ENCODE measurements at places on chromosomes 4 and X. TPM values are rescaled to one million over a fixed set of nuclear protein-coding genes. Genes with fewer than 3 reads are reported as not detected.
A peak's percentile ranks its signal among the peaks of the same experiment; 100 is the strongest.

DNA sequence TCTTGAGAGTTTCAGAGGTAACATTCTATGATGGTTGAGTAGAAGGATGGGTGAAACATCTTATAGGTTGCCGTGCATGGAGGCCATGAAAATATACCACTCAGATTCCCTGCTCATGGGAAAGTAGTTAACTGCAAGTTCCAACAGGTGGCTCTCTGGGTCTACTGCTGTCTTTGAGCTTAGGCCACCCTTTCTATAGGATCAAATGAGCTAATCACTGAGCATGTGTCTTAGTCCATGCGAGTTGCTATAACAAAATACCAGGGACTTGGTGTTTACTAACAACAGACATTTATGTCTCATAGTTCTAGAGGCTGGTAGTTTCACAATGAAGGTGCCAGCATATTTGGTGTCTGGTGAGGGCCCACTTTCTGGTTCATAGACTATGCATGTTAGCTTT is 144.8 kb upstream of the UNC5C start:
- H3K4me3 ChIP-seq: no peak overlapping the region
- H3K27ac ChIP-seq: no peak overlapping the region

- no peak overlapping the region for H3K4me3 ChIP-seq
- H3K4me1 ChIP-seq: no peaks in the 10 kb centered on the region
- DNase-seq: no peak
- H3K27ac ChIP-seq: no peak overlapping the region
- no peaks in the 10 kb centered on the region for H3K27me3 ChIP-seq
Measured at GRCh38 chr4:43778187-43778915, 670.3 kb downstream of the KCTD8 start.

Gene COL4A5
- total RNA-seq: not detected

- no peaks in the 10 kb centered on the region for H3K27me3 ChIP-seq
- H3K36me3 ChIP-seq: peaks cover 23% of the 10 kb centered on the region
- no peak for DNase-seq
- no peak overlapping the region for H3K4me3 ChIP-seq
Measured at GRCh38 chrX:55758033-55758432, 40.5 kb downstream of the RRAGB start.

DNA sequence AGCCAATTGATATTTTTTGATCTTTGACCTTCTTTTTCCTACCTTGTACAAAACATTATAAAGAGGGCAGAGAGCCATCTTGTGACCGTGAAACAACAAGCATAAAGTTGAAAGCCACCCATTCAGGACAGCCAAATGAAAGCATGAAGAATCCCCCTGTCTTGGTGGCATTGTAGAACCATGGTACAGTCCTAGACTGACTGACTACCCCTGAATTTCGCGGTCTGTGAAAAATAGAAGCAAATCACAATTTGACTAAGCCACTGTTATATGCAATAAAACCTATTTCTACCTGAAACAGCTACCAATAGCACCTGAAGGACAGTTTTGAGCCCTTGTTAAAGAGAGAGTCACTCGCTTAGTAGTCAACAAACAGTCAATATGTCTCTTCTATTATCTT is 527.4 kb downstream of the MID1IP1 start:
- peaks cover 13% of the 10 kb centered on the region for H3K36me3 ChIP-seq
- H3K27ac ChIP-seq: peak overlapping the region; percentile 88

GRCh38 chrX:110136136-110136535 is 133.2 kb downstream of the TMEM164 start:
- H3K27me3 ChIP-seq: no peaks in the 10 kb centered on the region
- no peaks in the 10 kb centered on the region for H3K36me3 ChIP-seq

Gene SLC25A14
- total RNA-seq: 12.1 TPM

- H3K36me3 ChIP-seq: no peaks in the 10 kb centered on the region
- no peak overlapping the region for H3K27ac ChIP-seq
- H3K4me3 ChIP-seq: no peak overlapping the region
- no peaks in the 10 kb centered on the region for H3K4me1 ChIP-seq
- DNase-seq: no peak
Measured at GRCh38 chrX:15349046-15349445, 13.7 kb upstream of the PIGA start.

Gene JCHAIN
- total RNA-seq: not detected

GRCh38 chr4:145907812-145908211 is 30.8 kb downstream of the ZNF827 start:
- H3K4me1 ChIP-seq: peaks cover 10% of the 10 kb centered on the region
- no peak overlapping the region for H3K27ac ChIP-seq
- DNase-seq: no peak
- H3K36me3 ChIP-seq: peaks cover 9% of the 10 kb centered on the region
- no peak overlapping the region for H3K4me3 ChIP-seq

- H3K36me3 ChIP-seq: no peaks in the 10 kb centered on the region
- no peaks in the 10 kb centered on the region for H3K4me1 ChIP-seq
- H3K27me3 ChIP-seq: peaks cover 20% of the 10 kb centered on the region
- H3K4me3 ChIP-seq: no peak overlapping the region
- H3K27ac ChIP-seq: no peak overlapping the region
- DNase-seq: no peak
Measured at GRCh38 chr4:83679254-83679653, 143.3 kb downstream of the GPAT3 start.

GRCh38 chr4:27048429-27049238 is 188.0 kb downstream of the STIM2 start:
- H3K27ac ChIP-seq: no peak overlapping the region
- H3K27me3 ChIP-seq: peaks cover 30% of the 10 kb centered on the region
- DNase-seq: no peak

DNA sequence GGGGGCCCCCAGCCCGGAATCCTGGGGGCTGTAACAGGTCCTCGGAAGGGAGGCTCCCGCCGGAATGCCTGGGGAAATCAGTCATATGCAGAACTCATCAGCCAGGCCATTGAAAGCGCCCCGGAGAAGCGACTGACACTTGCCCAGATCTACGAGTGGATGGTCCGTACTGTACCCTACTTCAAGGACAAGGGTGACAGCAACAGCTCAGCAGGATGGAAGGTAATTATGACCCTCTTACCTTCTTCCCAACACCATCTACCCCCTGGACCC is 1.0 kb downstream of the FOXO4 start:
- H3K4me3 ChIP-seq: peak overlapping the region; percentile 84
- H3K27me3 ChIP-seq: no peaks in the 10 kb centered on the region
- H3K36me3 ChIP-seq: no peaks in the 10 kb centered on the region
- H3K27ac ChIP-seq: no peak overlapping the region
- no peak for DNase-seq

Gene TMPRSS11A
- total RNA-seq: not detected

DNA sequence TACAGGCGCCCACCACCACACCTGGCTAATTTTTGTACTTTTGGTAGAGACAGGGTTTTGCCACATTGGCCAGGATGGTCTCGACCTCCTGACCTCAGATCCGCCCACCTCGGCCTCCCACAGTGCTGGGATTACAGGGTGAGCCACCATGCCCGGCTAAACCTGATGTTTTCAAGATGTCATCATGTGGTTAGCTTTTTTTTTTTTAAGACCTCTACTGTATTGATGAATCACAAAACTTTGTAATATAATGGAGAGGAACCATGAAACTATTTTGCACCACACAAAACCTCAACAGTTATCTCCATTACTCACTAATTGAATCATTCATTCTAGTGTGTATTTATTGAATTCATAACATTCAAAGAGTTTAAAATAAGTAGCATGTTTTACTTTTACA is 94.7 kb upstream of the NEIL3 start:
- H3K4me1 ChIP-seq: no peaks in the 10 kb centered on the region
- H3K36me3 ChIP-seq: no peaks in the 10 kb centered on the region
- DNase-seq: peak; percentile 16
- peaks cover 4% of the 10 kb centered on the region for H3K27me3 ChIP-seq

Gene UGT2B17
- total RNA-seq: not detected

GRCh38 chrX:46737041-46737440 is 21.9 kb downstream of the SLC9A7 start:
- H3K27me3 ChIP-seq: no peaks in the 10 kb centered on the region
- no peak for DNase-seq
- peaks cover 11% of the 10 kb centered on the region for H3K36me3 ChIP-seq
- H3K4me3 ChIP-seq: no peak overlapping the region
- peaks cover 11% of the 10 kb centered on the region for H3K4me1 ChIP-seq
- no peak overlapping the region for H3K27ac ChIP-seq

DNA sequence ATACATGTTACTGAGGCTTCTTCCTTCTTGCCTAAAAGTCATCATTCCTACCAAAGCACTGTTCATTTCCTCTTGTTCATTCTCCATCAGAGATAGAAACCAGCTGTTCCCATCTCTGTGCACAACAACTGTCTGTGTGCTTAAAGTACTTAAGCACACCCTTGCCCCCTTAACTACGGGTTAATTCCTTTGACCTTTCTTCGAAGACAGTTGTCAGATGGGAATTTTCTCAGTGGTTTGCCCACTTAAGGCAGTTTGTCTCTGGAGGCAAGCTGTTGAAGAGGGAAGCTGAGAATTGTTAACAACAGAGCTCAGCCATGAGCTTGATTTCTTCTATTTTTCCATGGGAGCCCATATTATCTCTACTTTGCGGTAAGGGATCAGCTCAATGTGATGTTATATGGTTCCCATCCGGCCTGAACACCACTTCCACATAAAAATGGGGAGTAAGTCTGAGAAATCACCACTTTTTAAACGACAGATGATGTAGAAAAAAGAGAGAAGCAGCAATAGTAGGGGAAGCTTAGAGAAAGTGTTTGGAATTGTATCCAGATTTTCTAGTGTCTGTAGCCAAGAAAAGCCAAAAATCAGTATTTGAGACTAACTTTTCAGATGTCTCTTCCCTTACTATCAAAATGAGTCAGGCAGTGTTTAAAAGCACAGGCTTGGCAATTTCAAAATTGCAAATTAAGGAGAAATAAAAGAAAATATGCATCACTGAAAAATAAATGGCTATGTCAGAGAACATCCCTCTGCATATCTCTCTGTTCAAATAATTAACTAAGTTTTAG is 194.4 kb downstream of the SLIT2 start:
- H3K27me3 ChIP-seq: no peaks in the 10 kb centered on the region
- H3K4me3 ChIP-seq: no peak overlapping the region

Gene MAN2B2
- total RNA-seq: 16.5 TPM

Gene CDX4
- not detected for total RNA-seq

DNA sequence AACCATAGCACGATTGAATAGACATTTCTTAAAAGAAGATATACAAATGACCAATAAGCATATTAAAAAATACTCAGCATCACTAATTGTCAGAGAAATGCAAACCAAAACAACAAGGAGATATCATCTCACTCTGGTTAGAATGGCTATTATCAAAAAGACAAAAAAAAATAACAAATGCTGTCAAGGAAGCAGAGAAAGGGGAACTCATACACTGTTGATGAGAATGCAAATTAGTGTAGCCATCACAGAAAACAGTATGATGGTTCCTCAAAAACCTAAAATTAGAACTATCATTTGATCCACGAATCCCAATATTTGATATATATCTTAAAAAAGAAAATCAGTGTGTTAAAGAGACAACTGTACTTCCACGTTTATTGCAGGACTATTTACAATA is 71.7 kb upstream of the BANK1 start:
- no peak for DNase-seq
- no peak overlapping the region for H3K27ac ChIP-seq
- peaks cover under 1% of the 10 kb centered on the region for H3K4me1 ChIP-seq
- no peak overlapping the region for H3K4me3 ChIP-seq
- no peaks in the 10 kb centered on the region for H3K27me3 ChIP-seq

All from activated CD4-positive, alpha-beta memory T cell treated with anti-CD3 and anti-CD28 coated beads for 36 hours (primary cell).